ENCODE measurements at places on chromosomes 3 and 15.

DNA sequence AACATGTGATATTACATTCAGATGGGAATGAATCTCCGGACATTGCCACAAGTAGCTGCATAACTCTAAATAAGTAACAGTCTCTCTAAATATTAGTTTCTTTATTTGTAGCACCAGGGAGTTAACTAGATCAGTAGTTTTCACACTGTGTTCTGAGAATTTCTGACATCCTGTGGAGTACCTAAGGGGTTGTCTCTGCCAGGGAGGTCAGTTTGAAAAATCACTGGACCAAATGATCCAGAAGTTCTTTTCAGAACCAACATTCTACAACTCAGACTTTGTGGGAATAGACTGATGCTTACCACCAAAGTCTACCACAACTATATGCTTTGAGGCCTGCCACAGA is 9.0 kb upstream of the ILDR1 start:
- no peak for DNase-seq

- DNase-seq: peak; percentile 96
Measured at GRCh38 chr15:73908030-73908821, 18.0 kb upstream of the LOXL1 start.

DNA sequence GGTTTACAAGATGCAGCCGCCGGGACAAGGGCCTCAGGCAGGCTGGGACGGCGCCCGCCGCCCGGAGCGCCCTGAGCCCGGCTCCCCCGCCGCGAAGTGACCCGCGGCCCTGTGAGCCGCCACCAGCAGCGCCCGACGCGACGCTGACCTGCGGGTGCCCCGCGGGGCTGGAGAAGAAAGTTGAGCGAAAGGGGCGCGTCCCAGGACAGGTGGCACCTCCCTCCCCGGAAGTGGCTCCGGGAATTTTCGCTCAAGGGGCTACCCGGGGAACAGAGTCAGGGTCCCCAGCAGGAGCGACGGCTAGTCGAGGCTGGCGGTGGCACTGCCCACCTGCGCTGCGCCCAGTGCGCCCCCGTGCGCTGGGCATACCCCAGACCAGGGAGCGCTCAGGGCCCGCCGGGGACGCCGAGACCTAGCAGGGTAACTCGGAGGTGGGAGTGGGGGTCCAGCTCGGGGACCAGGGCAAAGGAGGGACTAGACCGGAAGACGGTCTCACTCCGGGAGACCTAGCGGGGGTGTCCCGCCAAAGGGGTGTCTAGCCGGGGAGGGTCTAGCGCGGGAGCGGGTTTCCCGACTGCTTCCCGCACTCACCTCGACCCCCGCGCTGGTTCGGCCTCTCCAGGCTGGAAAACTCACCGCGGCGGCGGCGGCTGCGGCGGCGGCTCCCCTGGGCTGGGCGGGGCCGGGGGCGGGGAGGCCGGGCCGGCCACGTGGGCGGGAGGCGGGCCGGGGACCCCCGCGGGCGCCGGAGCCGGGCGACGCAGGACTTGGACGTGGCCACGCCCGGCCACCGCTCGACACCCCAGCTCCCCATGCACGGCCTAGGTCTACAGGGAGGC is 18.4 kb downstream of the SPATA12 start:
- DNase-seq: peak; percentile 89

- DNase-seq: no peak
Measured at GRCh38 chr3:159137949-159138348, 336.1 kb downstream of the MFSD1 start.

- DNase-seq: peak; percentile 66
Measured at GRCh38 chr3:121624147-121624899, 31.1 kb downstream of the FBXO40 start.

GRCh38 chr3:151604891-151605290 is 128.8 kb upstream of the AADACL2 start:
- DNase-seq: no peak

DNA sequence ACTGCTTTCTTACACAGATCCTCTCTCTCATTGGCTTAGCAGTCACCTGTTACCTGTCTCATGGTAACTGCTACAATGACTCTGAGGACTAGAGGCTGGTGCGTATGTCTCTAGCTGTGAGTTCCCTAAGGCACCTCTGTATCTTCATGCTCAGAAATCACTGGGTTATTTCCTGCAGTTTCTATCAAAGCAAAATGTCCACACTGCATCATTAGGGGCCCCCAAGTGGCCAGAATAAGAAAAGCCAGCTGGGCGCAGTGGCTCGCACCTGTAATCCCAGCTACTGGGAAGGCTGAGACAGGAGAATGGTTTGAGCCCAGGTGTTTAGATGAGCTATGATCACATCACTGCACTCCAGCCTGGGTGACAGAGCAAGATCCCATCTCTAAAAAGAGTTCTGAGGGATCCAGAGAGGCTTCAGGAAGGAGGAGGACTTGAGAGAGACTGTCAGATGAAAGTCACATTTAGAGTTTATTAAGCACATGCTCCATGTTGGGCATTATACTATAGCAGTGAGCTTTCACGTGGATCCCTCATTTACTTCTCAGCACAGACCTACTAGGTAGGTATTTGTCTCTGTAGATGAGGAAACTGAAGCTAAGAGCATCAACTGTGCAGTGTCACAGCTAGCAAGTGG is 2.3 kb upstream of the VPS18 start:
- no peak for DNase-seq

DNA sequence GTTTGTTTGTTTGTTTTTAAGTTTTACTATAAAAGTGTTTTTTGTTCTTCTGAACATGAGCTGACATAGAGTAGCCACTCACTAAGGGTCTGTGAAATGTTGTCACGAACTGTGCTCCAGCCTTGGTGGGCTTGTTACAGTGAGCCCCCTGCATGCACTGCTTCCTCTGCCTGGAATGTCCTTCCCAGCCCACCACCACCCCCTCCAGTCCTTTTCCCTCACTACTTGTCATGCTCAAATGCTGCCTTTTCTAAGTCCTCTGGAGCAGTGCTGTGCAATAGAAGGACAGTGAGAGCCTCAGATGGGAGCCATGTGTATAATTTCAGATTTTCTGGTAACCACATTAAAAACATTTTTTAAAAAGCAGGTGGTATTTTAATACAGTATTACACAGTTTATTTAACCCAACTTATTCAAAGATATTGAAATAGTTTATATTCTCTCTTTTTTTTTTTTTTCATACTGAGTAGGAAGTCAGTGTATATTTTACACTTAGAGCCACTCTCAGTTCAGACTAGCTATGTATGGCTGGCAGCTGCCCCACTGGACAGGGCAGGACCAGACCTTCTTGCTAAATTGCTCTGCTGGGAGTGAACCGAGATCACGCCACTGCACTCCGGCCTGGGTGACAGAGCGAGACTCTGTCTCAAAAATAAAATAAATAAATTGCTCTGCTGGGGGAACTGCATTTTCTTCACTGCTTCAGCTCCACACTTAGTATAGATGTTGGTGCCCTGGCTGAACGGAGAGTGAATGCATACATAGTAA is 26.9 kb downstream of the MKRN2OS start:
- no peak for DNase-seq

DNA sequence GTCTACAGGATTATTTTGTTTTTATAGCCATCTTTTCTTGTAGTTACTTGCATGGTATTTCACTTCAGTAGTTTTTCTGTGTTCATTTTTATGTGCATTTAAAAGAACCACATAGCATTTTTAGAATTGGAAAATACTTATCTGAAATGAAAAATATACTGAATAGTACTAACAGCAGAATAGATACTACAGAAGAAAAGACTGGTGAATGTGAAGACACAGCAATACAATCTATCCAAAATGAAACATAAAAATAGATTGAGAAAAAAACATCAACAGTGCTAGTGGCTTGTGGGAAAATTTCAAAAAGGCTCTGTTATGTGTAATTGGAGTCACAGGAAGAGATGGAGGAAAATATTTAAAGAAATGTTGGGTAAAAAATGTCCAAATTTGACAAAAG is 12.7 kb upstream of the DIPK2A start:
- DNase-seq: no peak

GRCh38 chr15:31278061-31278445 is 48.6 kb upstream of the KLF13 start:
- DNase-seq: peak; percentile 53

DNA sequence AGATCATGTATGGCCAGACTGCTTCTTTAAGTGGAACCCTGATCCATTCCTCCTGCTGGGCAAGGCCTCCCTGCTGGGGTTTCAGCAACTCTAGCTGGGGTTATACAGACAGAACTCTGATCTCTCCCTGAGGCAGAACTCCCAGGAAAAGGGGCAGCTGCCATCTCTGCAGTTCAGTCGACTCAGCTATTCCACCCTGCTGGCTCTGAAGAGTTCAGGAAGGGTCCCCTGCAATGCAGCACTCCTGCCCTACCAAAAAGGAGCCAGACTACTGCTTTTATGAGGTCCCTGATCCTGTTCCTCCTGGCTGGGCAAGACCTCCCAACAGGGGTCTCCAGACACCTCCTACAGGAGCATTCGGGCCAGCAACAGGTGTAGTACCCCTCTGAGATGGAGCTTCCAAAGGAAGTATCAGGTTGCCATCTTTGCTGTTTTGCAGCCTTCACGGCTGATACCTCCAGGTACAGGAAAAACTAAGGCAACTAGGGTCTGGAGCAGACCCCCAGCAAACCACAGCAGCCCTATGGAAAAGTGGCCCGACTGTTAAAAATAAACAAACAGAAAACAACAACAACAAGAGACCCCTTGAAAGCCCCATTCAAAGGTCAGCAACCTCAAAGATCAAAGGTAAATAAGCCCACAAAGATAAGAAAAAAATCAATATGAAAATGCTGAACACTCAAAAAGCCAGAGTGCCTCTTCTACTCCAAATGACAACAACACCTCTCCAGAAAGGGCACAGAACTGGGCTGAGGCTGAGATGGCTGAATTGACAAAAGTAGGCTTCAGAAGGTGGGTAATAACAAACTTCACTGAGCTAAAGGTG is 14.2 kb upstream of the CP start:
- no peak for DNase-seq

DNA sequence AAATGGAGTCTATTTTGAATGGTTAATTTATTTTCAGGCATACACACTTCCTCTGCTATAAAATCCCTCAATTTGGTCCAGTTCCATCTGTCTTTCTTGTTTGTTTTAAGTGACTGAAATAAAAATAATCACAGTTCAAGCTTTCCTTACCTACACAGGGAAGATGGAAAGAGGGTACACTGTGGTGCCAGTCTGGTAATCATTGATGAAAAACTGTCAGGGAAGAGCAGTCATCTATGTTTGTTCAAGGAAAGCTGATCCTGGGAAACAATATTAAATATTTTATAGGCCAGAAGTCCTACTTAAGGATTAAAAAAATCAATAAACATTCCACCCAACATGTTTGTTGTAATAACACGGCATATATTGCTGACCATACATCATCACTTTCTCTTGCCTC is 115.2 kb upstream of the KCNMB2 start:
- no peak for DNase-seq

DNA sequence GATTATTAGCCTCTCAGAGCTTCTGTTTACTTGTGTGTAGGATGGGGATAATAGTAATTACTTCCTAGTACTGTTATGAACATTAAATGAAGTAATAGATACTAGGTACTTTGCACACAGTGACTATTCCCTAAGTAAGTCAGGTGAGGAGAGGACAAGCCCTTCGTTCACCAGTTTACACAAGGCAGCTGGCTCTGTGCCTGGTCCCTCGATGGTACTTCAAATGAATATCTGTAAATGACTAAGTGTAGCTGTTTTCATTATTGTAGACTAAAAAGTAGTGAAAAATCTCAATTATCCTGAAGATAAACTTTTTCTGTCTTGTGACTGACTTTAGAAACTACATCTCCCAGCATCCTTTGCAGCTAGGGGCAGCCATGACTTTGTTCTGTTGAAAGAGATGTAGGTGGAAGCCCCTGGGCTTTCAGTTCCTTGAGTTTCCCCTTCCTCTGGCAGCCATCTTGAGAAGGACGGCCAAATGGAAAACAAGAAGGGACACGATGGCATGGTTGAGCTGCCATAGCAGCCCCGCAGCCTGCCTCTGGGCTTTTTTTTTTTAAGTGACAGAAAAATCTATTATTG is 11.7 kb upstream of the WNT7A start:
- peak; percentile 67 for DNase-seq

DNA sequence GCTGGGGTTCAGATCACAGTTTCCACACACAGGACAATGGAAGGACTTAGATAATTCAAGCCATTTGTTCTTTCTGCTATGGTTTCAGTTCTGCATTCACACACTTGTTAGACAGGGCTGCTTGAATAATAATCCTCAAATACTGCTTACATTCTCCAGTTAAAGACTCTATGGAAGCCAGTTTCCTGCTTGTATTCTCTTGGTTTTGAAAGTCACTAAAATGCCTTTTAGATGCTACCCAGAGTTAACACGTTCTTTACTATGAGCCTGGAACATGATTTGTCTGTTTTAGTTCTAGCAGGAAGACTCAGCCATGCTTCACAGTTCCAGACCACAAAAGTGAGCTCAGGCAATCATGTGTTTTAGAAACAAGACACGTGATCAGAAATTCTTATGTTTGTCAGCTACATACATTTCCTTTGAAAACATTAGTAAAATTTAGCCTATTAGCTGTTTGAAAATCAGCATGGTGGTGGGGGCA is 152.4 kb downstream of the LEKR1 start:
- no peak for DNase-seq

DNA sequence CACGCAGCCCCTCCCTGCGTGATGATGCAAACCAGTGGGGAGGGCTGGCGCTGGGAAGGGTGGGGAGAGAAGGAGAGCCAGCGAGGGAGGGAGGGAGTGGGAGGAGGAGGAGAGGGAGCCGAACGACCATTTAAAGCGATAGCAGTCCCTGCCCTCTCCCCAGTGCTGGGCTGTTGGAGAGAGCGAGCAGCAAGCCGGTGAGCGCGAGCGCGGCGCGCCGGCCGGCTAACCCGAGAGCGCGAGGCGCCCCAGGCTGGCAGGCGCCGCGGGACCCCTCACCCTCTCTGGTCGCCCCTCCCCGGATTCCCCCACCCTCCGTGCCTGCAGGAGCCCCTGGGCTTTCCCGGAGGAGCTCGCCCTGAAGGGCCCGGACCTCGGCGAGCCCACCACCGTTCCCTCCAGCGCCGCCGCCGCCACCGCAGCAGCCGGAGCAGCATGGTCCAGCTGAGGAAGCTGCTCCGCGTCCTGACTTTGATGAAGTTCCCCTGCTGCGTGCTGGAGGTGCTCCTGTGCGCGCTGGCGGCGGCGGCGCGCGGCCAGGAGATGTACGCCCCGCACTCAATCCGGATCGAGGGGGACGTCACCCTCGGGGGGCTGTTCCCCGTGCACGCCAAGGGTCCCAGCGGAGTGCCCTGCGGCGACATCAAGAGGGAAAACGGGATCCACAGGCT is at the start of gene GRM7:
Gene GRM7, plus strand, starts transcription at position 162 of the 671 bp plus-strand sequence.
- DNase-seq: no peak

DNA sequence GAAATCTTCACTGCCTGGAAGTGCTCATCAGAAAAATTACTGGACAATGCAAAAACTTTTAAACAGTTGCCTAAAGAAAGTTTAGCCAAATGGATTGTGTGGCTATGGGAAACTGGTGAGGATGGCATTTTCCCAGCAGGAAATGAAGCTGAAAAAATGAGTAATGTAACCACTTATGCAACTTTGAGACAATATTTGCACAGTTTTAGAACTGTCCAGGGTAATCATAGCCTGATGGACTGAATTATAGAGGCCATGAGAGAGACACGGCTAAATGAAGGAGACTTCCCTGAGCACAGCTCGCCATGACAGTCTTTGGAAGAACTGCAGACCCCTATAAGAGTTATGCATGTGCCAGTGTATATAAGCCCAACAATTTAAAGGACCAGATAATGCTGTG is 881.5 kb downstream of the VGLL3 start:
- no peak for DNase-seq

- no peak for DNase-seq
Measured at GRCh38 chr3:123036352-123037014, 8.9 kb upstream of the SEMA5B start.

GRCh38 chr3:177646749-177647148 is 449.5 kb upstream of the TBL1XR1 start:
- no peak for DNase-seq

- no peak for DNase-seq
Measured at GRCh38 chr3:129553171-129553570, 10.2 kb downstream of the H1-8 start.
